ENCODE measurements at places on chromosomes 4 and X.

- DNase-seq: peak; percentile 21
These were observed 162.8 kb downstream of the FBXO8 start for GRCh38 chr4:174120446-174121295.

GRCh38 chr4:104964410-104965175 lies 182.1 kb upstream of the TET2 start:
- DNase-seq: no peak

DNA sequence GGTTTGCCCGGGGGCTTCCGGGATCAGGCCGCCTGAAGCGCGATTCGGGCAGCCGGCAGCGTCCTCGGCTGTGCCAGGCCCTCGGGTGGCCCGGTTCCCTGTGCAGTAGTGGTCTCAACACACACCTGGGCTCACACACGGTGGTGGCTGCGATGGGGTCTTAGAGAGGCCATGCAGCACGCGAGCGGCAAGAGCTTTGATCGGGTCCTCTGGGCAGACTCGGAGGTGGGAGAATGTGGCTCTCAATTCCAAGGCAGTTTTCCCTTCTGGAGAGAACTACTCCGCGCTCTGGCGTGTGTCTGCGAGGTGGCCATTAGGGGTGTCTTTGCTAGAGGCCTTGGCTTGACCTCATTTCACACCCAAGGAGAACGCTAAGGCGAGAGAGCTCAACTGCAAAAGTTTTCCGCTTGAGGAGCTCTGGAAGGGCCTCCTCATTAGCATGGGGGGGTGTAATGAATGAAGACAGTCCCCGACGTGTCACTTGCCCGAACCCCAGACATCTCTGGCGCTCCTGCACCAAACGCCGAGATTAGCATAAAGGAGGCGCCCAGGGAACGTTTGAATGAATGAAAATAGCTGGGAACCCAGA lies 771 bp upstream of the RBPJ start:
- no peak for DNase-seq

- DNase-seq: no peak
These were observed 9.1 kb upstream of the MAN2B2 start for GRCh38 chr4:6565691-6566390.

DNA sequence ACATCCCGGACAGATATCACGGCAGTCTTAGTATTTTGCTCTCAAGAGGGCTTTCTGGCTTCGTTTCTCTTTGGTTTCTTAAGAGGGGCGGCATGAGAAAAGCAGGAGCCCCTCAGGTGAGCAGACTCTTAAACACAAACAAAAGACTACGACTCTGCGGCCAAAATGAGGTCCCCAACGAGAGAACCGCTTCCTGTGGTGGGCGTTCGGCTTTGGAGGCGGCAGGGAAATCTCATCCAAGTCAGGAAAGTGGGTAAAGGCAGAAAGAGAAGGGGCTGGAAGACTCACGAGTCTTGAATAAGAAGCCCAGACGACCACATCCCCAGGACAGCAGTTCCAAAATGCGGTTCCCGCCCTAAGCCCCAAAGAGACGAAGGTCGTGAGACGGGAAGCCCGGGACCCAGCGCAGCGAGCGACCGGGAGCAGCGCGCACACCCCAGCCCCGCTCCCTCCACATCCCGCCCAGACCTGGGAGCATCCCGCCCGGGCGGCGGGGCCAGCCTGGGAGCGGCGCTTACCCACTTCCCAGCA lies 409 bp downstream of the UGDH start:
- peak; percentile 63 for DNase-seq

DNA sequence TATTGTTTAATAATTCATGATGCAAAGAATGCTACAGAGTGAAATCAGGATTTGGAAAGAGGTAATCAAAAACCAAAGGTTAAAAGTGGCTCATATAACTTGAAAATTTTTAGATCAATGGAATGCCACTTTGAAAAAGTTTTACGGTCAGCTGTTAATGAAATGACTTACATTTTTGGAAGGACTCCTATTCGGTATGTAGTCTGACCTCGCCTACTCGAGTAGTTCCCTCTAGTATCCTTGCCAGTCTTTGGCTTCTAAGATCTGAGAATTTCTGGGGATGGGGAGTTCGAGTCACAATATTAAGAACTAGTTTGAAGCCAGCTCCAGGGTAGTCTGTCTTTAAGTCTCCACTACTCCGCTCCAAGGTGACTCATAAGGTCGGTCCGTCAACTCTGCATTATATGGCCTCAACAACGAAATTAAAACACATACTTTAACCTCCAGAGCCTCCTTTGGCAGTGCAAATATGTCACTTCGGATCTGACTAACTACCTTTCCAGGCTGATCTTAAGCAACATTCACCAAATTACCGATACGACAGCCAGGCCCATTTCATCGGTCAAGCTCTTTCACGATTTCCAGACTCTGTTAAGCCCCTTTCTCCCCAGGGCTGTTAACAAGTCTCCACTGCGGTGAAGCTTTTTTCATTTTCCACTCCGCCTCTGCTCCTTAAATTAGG lies 733 bp upstream of the NAA15 start:
- peak; percentile 35 for DNase-seq

GRCh38 chrX:73977542-73978169 lies 326.3 kb upstream of the ZCCHC13 start:
- no peak for DNase-seq

GRCh38 chr4:85756938-85757337 lies 282.0 kb downstream of the ARHGAP24 start:
- DNase-seq: no peak

DNA sequence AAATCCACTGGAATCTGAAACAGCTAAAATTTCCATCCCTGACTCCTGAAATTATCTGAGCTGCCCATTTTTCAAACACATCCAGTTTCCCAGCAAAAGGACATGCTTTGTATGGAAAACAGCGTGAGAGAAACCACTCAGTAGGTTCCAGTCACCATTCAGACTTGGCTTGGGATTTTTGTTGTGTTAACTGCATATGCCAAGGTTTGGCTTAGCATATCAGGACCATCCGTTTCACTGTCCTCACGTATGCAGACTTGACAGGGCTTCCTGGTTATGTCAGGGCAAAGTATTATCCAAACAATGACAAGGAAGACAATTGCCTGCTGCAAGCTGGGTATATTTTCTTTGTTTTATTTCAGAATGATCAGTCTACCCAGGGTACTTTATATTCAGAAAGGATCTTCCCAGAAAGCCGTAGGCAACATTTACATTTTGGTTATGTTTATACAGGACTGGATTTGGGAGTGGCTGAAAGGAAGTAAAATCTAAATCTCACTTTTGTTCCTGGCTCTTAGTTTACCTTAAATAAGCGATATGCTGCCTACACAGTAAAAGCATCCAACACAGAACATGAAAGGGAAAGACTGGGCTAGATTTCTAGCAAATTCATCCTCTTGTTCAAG lies 41.3 kb upstream of the CCKAR start:
- DNase-seq: no peak

DNA sequence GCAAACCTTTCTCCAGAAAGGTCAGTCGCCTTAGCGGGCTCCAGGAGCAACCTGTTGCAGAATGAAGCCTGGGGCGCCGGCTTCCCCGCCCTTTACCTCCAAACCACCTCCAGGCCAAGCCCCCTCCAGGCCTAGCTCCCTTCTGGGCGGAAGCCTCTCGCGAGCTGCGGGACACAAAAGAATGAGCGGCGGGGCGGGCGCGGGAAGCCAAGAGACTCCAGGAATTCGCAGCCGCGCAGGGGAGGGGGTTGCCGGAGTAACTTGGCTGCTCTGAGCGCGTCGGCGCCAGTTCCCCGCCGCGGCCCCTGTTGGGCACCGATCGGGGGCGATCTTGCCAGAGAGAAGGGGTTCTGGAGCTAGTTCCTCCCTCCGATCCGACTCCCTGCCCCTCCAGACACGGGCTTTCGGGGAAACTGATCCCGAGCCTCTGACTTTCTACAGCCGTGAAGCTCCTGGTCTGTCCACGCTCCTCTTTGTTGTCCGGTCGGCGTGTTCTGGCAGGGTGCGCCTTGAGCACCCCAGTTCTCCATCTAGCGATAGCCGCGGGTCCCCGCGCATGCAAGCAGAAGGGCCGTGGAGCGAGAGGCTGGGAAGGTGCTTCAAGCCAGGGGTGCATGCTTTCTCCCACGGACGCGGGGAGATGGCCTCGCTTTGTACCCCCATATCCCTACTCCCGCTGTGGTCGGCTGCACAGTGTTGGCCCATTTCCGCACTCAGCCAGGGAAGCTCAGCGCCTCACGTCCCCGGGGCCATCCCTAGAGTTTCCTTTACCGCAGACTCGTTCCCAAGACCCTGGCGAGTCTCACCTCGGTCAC lies 1.2 kb downstream of the PROM1 start:
- peak; percentile 52 for DNase-seq

DNA sequence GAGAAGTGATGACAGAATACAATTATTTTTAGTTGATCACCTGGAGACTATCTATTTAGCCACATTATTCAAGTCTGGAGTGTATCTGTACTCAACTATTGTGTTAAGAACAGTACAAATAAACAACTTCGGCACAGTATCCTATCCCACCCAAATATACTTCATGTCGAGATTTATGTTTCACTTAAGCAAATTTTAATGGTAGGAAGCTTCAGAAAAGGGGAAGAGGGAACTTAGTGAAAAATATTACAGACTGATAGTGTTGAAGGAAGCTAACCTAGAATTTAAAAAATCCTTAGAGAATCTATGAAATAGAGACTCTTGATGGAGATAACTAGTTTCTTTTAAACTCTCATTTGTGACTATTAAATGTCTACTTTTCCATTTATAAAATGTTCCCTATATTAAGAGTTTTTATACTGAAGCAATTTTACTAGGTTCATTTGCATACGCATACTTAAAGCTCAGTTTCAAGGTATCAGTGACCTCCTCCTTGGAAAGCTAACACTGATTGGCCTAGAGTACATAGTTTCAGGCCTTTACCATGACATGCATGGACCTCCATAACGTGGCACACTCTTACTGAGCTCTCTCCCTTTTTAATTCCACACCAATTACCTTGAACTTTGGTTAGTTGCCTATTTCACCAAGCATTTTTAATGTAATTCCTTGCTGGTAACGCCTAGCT lies 197.7 kb downstream of the CAMK2D start:
- no peak for DNase-seq

DNA sequence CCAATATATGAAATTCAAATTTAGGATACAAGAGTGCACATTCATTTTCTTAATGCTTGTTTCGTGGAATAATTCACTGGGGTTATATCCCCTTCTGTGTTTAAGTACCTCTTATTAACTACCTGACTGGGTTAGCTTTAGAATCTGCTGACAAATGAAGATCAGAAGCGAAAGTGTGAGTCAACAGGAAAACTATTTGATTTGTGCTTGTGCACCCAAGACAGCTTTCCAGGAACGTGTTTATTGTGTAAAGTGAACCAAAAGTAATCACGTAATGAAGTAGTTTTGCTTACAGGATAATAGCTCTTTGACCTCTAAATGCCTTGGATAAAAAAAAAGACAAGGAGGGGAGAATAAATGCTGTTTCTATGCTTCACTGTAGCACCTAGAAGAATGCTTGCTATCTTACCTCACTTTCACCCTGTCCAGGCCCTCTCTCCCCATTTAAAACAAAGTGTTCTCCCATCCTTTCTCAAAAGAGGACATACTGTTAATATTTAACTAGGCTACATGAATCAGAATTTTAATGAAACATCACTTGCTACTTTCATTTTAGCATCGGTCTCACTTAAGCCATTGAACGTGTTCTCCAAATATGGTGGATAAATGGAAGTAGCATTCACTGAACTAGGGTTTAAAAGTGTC lies 141.9 kb downstream of the THOC2 start:
- no peak for DNase-seq

DNA sequence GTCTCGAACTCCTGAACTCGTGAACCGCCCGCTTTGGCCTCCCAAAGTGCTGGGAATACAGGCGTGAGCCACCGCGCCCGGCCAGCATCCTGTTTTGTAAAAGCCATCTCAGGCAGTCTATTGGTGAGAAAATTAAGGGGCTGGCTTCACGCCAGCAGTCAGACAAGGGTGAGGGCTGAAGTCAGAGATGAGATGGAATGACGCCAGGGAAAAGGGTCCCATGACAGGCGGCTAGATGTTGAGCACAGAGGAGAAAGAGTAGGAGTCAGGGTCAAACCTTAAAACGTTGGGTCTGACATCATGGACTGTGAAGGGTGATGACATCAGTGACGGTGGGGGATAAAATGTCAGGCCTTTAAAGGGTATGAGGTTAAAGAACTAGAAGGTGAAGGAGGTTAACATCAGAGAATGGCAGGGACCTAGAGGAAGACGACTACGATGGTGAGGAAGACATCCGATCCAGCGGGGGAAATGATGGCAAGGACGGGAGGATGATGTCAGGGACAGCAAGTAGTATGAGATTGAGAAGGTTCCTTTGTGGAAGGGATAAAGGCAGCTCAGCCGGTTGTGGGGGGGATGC lies 504 bp upstream of the RBM3 start:
- no peak for DNase-seq

DNA sequence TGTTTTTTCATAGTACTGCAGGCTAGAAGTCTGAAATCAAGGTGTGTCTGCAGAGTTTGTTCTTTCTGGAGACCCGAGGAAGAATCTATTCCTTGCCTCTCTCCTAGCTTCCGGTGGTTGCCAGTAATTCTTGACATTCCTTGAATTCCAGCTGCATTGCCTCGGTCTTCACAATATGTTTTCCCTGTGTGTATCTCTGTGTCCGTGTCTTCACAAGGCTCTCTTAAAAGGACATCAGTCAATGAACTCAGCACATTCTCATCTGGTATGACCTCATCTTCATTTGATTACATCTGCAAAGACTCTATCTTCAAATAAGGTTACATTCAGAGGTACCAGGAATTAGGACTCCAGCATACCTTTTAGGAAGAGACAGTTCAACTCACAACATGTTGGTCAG lies 163.4 kb downstream of the BANK1 start:
- no peak for DNase-seq

GRCh38 chrX:1181170-1181569 lies 31.3 kb downstream of the CRLF2 start:
- DNase-seq: no peak

GRCh38 chr4:128394778-128395177 lies 107.2 kb upstream of the PGRMC2 start:
- DNase-seq: no peak

DNA sequence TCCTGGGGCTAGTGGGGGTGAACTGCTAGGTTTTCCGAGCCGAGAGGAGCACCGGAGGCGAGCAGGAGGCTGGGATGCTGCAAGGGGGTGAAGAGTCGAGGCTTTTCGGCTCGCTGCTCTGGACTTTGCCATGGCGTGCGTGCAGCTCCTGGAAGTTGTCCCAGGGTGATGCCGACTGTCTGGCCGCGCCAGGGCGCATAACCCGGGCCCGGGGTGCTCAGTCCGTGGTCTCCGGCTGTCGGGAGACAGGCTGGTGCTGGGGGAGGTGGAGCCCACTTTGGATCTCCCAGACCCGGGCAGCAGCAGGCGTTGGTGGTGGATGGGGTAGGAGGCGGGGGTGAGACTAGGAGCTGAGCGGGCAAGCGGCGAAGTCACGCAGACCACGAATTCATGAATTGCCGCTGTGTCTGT lies 793 bp downstream of the GRIA3 start:
- no peak for DNase-seq

DNA sequence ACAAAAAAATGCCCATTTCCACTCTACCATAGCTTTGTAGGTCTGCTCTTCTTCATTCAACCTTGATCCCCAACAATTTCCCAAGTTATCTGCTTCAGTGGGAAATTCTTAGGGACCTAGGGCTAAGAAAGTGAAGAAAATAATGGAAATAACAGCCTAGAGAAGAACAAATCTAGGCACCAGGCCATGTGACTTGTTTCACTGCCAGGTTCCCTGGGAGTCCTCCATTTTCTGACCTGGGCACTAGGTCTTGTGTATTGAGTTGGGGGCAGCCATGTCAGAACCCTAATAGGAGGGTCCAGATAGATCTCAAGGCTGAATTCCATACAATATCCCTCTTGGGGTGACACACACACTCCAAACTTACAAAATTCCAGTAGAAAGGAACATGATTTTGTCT lies 194.6 kb upstream of the STK26 start:
- peak; percentile 5 for DNase-seq

All from stimulated activated CD4-positive, alpha-beta T cell treated with anti-CD3 and anti-CD28 coated beads, Interleukin-15, amount 100 ng/mL, for 24 hours (primary cell).